Omental fat pad (tissue), 4 donors: ENCODE measurements at places on chromosomes 16 and 17.

- DNase-seq = no peak
Measured at GRCh38 chr16:65306300-65306699, 184.4 kb upstream of the CDH11 start.

- no peak for DNase-seq
Measured at GRCh38 chr17:5913032-5913531, 157.1 kb upstream of the WSCD1 start.

- DNase-seq = no peak
Measured at GRCh38 chr16:88558457-88559442, 11.5 kb upstream of the ZC3H18 start.

DNA sequence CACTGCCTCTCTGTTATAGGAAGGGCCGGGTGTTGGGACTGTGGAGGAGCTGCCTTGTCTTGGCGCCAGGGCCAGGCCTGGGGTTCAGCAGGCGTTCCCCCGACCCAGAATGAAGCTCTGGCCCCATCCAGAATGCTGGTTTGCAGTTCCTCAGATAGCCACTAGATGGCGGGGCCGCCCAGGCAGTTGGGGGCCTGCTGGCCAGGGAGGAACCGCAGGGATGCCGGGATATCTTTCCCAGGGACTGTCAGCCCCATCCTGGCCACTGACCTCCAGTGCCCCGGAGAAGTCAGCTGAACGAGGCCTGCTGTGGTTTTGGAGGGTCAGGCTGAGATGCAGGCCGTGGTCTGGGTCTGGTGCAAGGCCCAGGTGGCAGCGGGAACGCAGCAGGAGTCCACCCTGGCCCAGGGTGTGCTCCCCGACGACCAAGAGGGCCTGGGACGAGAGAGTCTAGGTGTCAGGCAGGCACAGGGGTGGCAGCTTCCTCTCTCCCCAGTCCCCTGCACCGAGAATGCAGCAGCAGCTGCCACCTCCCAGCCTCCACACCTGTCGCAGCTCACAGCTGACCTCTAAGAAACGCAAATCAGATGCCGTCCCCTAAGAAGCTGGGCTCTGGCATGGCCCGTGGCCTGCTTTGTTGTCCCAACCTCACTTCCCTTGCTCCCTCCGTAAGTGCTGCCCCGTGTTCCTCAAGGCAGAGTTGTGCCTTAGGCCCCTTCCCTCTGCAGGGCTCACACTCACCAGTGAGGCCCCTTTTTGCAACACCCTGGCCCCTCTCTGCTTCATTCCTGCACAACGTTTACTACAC, 51.2 kb downstream of the RMI2 start:
- peak; percentile 56 for DNase-seq

GRCh38 chr16:86614699-86615098, 36.4 kb downstream of the FOXL1 start:
- no peak for DNase-seq

- no peak for DNase-seq
Measured at GRCh38 chr16:2432286-2432685, 3.0 kb downstream of the CCNF start.

DNA sequence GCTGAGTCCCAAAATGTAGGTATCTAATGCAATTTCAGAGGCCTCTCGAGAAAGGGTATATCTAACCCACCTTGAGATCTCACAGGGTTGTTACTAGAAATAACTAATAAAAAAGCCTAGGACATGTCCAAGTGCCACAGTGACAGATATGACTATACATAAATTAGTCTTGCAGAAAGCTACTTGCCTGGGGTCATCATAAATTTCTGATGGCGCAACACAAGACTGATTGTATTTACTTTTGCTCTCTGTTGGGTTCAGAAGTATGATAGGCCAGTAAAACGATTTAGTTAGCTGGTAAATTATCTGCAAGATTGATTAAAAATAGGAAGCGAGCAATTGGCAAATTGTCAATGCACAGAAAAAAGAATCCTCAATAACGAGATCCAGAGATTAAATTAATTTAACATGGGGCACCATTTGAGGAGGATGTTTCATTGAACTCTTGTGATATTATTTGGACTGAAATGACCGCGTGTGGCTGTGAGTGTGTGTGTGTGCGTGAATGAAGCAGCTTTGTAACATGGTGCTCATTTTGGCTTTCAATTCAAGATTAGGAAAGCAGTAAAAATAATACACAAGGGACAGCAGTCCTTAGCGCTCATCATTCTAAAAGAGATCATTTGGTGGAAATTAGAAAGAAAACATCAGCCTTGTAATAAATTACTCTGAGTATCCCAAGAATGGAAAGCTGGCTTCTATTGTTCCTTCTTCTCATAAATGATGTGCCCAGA, 157.4 kb upstream of the ZFHX3 start:
- no peak for DNase-seq

DNA sequence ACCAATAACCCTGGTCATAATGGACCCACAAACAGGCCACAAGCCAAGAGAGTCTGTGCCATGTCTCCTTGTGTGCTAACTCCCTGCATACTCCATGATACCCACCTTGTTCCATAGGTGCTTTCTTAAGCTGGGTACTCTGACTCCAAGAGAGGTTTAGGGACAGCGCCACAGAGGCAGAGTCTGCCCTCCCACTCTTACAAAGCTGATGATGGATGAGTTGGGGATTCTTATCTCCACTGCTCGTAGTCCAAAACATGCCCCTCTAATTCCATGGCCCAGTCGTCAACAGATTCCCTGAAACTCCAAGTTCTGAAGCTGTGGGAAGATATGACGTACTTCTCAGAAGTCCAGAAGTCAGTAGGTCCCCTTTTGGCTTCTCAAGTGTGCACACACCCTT, 184.4 kb upstream of the CCL2 start:
- DNase-seq = no peak

DNA sequence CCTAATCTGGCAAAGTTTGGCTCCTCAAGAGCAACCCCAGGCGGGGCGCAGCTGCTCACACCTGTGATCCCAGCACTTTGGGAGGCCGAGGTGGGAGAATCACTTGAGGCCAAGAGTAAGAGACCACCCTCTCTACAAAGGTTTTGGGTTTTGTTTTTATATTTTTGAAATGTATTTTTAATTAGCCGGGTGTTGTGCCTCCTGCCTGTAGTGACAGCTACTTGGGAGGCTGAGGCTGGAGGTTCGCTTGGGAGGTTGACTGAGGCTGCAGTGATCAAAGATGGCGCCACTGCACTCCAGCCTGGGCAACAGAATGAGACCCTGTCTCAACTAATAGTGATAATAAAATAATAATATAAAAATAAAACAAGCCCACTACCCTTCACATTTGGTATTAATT, 756 bp upstream of the USP7 start:
- DNase-seq = no peak

DNA sequence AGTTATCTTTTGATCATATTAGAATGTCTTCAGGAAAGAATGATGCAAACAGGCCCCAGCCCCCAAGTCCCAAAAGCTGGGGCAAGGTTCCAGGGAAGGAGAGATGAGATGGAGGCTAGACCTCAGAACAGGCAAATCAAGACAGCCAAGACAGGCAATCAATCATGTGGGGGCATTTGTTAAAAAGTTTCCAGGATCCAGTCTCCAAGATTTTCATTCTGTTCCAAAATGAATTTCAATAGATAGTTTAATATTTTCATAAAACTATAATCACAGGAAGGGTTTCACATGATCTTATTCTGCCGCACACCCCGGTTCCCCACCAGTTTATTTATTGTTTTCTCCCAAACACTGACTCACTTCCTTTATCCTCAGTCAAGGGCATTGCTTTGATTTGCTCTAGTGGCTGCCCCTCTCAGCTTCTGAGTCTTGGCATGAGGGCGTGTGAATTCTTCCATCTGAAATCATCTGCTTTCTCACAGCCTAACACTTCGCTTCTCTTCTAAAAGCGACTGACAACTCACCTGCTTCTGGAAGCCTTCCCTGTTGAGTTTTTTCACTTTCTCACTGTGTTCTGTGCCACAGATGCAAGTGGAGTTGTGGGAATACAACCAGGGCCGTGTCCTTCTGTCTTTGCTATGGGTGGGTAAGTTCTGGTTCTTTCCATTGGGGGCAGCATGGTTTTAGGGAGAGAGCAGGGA, 12.2 kb upstream of the TERF2 start:
- DNase-seq = no peak

GRCh38 chr16:7992616-7993015, 597.7 kb downstream of the TMEM114 start:
- no peak for DNase-seq

DNA sequence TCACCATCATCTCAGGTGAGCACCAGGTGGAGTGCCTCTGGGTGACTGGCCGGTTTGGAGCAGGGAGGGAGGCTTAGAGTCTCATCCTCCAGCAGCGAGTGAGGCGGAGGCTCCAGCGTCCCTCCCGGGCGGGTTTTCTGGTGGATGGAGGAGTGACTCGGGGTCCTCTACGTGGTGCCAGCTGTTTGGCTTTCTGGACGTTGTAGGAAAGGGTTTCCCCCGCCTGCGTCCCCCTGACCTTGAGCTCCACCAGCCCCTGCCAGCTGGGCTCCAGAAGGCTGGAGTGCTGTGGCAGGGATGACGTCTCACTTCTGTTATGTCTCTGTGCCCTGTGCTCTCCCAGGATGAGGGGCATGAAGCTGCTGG, 522 bp downstream of the DNASE1 start:
- no peak for DNase-seq

DNA sequence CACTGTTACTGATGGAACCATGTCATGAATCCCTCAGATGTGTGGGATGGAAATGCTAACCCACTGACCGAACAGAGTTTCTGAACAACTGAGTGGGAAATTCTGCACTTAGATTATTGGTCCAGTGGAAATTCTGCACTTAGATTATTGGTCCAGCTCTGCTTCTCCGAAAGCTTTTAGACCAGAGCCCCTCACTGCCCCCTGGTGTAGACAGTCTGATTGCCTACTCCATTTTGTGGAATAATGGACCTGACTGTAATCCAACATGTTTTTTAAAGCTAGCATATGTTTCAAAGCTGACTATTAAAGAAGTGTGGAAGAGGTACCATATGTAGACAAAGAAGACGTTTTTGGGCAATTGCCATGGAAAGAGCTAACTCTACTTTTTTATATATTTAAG, 50.3 kb upstream of the TBX2 start:
- no peak for DNase-seq

DNA sequence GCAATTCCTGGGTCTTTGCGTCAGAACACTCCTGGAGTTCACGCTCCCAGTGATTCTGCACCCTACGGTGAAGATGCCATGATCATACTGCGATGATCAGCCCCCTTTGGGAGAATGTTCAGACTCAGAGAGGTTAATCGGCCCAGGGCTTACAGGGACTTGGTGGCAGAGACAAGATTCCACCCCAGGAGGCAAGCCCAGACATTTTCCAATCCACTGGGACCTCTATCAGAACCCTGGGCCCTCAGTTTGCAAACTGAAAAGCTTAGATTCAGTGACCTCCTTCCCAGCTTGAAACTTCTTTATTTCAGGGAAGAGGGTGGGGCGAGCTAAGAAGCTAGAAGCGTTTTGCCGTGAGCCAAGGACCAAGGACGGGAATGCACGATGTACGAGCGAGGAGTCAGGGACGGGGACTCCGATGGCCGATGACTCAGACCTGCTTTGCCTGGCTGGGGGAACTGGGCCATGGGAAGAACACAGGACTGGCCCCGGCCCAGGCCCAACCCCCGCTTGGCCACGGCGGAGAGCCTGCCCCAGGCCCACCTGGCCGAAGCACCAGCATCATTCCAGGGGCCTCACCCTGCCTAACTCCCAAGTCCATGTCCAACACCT, 34.7 kb downstream of the SOCS3 start:
- DNase-seq = no peak

DNA sequence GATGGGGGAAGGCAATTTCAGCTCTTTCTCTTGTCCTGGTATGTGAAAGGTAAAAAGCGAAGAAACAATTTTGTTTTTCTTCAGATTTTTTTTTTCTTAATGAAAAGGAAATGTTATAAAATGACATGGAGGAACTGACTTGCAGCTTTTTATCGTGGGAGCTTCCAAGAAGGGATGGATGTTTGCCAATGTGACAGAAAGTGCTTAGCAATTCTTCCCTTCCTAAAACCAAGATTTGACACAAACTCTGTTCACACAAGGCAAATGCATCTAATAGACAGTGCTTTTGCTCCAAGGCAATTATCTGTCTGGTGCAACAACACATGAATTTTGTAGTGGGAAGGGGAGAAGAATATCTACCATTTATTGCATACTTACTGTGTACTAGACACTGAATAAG, 988.5 kb downstream of the CDH11 start:
- DNase-seq = no peak

GRCh38 chr16:69595127-69596036, 29.6 kb downstream of the NFAT5 start:
- DNase-seq = no peak

GRCh38 chr17:21174186-21174585, 39.8 kb downstream of the TMEM11 start:
- no peak for DNase-seq

GRCh38 chr16:49890876-49891275, 35.0 kb upstream of the ZNF423 start:
- DNase-seq = no peak

DNA sequence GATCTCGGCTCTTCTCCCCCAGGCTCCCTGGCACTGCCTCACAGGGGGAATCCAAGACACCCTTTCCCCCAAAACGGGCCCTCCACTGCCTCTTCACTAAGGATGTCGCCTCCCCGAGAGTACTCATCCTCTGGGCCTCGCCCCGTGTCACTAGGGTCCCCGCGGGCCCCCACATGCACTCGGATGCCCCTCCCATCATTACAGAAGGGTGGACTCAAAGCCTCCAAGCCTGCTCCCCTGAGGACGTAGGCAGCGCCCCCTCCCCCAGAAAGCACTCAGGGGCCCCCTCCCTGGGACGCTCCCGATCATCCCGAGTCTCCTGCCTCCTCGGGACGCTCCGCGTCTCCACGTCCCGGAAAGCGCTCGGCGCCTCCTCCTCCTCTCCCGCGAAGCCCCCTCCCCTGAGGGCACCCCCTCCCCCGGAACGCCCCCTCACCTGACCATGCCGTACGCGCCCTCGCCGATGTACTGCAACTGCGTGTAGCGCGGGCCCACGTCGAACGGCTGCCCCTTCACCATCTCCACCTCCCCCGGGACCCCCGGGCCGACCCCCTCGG, 338 bp downstream of the MAPK3 start:
- no peak for DNase-seq

- no peak for DNase-seq
Measured at GRCh38 chr17:5921512-5922282, 148.5 kb upstream of the WSCD1 start.

- no peak for DNase-seq
Measured at GRCh38 chr16:79164388-79164995, 436.0 kb downstream of the MAF start.

DNA sequence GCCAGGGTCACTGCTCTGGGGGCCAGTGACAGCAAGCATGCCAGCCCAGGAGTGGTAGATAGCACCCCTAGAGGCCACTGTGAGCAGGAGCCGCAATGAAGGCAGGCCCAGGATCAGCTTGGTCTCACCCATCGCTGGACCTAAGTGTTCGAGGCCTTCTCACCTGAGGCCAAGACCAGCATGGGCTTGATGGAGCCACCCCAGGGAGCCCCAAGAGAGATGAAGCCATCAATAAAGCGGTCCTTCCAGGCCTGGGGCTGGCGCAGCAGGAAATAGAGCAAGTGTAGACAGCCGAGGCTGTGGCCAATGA, 1.8 kb downstream of the LCAT start:
- no peak for DNase-seq

DNA sequence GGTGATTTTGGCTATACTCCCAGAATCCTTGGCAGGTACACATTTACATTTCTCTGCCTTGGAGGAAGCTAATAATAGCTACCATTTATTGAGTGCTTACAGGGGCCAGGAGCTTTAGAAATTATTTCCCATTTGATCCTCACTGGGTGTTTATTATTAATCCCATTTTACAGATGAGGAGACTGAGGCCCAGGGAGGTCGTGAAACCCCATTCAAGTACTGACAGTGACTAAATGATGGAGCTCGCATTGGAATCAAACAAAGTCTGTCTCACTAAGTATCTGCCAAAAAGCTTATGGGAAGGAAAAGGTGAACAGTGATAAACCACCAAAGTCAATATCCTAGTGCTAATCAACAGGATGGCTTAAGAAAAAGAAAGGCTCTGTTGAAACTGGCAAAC, 33.3 kb upstream of the XYLT1 start:
- DNase-seq = no peak
